ENCODE measurements at places on chromosomes 11 and 22.
A peak's percentile ranks its signal among the peaks of the same experiment; 100 is the strongest.

DNA sequence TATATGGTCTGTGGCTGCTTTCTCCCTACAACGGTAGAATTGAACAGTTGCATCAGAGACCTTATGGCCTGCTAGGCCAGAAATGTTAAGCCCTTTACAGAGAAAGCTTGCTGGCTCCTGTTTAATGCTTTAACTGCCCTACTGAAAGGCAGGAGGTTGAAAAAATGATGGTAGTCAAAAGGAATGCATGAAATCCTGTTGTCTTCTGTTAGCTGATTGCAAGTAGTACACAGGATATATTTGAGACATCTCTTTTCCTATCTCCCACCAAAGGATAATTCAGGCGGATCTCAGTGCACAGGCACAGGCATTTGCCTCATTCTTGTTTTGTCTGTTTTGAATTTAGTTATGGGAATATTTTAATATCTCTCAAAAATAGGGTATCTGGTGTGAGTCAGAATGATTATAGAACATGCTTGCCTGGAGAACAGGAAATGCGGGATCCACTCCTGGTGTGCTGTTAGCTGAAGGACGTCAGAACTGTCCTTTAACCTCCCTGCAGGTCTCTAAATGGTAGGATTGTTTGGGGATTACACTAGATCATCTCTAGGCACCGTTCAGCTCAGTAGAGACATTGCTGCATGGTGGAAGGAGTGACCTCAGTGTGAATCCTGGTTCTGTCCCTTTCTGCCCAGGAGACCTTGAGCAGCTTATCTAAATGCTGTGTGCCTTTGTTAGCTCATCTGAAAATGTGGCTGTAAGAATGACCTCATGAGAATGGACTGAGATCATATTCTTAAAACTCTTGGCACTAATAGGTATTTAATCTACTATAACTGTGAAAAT lies 49.5 kb downstream of the PACS1 start:
- DNase-seq, result no peak

DNA sequence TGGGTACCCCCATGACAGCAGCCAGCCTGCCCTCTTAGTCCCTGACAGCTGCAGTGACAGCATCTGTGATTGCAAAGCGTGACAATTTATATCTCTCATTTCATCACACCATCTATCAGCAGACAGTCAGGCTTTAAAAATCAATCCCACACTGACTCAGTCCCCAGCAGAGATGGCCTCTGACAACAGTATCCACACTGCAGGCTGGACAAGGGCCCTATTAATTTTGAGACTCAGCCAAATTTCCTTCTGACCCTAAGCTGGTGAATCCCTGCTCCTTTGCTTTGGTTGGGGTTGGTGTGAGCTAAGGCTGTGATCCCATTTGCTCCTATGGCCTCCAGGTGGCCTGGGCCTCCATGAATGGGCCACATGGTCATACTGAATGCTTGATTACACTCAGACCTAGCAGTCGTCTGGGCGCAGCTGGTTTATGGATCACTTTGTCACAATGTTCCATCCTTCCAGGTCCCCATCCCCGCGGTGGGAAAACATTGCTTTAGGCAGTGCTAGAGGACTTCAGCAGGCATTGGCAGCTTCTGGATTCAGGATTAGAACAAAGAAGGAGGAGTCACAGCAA lies 68.2 kb upstream of the B3GAT1 start:
- DNase-seq, result no peak

- DNase-seq, result no peak
Measured at GRCh38 chr11:34732831-34733230, 111.9 kb downstream of the EHF start.

GRCh38 chr11:115123641-115124040 lies 380.6 kb downstream of the CADM1 start:
- no peak for DNase-seq

GRCh38 chr11:49995565-49995964 lies 13.2 kb upstream of the OR4C12 start:
- DNase-seq, result peak; percentile 30

DNA sequence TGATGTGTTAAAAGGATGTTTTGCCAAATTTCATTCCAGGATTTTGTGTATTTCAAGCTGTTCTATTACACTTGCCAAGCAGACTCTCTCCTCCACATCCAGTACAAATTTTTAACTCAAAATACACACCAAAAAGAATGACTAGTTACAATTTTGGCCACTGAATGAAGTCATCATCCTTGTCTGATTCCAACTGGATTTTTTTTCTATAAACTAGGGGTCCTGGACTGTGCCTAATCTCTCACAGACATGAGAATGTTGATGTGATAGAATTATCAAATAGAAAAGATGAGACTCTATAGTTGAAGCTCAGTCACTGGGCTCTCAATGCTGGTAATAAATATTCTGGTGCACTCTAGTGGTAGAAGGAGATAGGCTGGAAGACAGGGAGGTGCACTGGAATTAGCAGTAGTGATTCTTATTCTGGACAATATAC lies 85.8 kb downstream of the FANCF start:
- DNase-seq, result no peak

DNA sequence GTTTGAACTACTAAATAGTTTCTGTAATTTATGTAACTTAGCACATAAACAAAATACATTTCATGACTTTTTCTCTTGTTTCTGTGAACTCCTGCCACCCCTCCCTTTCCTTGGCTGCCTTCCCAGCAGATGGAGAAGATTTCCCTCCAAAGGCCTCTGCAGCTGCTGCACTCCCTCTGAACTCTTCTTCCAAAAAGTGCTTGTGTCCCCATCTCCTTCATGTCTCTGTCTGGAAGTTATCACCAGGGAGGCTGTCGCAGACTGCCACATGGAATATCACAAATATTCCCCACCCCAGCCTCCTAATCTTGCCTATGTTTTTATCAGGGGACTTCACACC lies 1068.3 kb downstream of the OPCML start:
- DNase-seq, result no peak

- no peak for DNase-seq
Measured at GRCh38 chr11:20731676-20732215, 62.4 kb downstream of the NELL1 start.

DNA sequence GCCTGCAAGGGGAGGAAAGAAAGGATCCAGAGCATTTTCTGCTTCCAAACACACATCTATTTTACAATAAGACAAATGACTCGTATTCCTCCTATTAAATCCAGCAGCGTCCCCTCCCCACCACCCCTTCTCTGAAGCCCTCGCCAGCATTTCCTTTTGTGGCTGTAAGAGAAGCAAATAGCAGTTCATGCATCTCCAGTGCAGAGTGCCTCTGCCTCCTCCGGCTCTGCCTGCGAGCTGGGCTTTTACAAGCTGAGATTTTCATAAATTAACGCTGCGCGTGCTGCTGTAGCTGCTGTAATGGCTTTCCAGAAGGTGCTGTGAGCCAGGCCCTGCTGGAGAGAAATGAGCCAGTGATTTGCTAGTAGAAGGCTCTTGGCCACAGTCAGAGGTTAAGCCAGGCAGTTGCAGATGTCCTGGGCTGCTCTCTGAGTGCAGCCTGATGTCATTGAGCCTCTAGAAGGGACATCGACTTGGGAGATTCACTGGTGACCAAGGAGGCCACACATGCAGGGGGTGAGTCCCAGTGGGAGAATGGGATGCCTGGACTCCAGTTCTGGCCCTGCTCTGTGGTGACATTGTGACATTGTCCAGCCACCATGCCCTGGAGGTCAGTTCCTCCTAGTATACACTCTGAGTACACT lies 134.5 kb upstream of the NAV2 start:
- DNase-seq, result no peak

DNA sequence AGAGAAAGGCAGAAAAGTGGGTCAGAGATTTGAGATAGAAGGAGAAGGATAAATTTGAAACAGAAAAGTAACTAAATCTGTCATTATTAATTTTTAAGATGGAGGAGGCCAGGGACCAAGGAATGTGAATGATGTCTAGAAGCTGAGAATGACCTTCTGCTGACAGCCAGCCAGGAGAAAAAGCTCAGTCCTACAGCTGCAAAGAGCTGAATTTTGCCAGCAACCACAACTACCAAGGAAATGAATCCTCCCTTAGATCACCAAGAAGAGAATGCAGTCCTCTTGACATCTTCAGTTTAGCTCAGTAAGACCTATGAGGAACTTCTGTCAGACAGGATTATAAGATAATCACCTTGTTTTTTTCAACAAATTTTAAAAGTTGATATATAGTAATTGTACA lies 538.2 kb downstream of the LRRC4C start:
- DNase-seq, result no peak

GRCh38 chr11:115627071-115627470 lies 122.9 kb upstream of the CADM1 start:
- DNase-seq, result no peak

DNA sequence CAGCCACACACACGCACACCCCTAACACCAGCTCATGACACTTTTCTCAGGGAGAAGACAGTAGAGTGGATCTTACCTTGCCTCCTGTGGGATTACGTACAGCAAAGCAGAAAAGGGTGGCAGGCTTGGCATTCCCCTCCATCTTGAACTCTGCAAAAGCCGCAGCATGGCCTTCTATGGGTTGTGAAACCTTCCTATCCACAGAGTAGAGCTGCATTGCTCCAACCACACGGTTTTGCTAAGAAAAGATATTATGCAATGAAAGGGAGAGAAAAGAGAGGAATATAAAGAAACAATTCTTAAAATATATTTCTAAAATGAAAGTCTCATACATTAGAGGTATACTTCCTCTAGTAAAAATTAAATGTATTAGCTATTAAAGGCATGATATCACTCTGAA lies 48.8 kb downstream of the CLTCL1 start:
- DNase-seq, result no peak

GRCh38 chr11:68002938-68003845 lies 705 bp downstream of the UNC93B1 start:
- DNase-seq, result no peak

DNA sequence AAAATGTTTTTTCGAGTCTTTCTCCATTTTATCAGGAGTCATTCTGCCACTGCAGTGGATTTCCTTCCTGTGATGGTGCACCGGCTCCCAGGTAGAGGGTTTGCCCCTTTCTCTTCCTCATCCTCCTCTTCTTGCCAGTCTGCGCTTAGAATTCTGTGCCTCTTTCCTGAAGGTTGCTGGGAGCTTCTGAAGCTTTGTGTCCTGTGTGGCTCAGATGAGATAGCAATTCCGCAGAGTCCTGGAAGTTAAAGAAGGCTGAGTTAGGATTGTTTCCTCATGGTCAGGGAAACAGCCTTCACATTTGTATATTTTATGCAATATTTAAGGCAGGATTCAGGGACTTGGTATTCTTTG lies 264 bp downstream of the BCO2 start:
- DNase-seq, result no peak

DNA sequence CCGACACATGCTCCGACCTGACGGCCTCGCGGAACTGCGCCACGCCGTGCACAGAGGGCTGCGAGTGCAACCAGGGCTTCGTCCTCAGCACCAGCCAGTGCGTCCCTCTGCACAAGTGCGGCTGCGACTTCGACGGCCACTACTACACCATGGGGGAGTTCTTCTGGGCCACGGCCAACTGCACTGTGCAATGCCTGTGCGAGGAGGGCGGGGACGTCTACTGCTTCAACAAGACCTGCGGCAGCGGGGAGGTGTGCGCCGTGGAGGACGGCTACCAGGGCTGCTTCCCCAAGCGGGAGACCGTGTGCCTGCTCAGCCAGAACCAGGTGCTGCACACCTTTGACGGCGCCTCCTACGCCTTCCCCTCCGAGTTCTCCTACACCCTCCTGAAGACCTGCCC lies 26.8 kb downstream of the TECTA start:
- DNase-seq, result no peak

- peak; percentile 65 for DNase-seq
Measured at GRCh38 chr11:65425105-65425970, 2.7 kb downstream of the NEAT1 start.

GRCh38 chr11:62137276-62137861 lies 13.6 kb downstream of the INCENP start:
- DNase-seq, result no peak

DNA sequence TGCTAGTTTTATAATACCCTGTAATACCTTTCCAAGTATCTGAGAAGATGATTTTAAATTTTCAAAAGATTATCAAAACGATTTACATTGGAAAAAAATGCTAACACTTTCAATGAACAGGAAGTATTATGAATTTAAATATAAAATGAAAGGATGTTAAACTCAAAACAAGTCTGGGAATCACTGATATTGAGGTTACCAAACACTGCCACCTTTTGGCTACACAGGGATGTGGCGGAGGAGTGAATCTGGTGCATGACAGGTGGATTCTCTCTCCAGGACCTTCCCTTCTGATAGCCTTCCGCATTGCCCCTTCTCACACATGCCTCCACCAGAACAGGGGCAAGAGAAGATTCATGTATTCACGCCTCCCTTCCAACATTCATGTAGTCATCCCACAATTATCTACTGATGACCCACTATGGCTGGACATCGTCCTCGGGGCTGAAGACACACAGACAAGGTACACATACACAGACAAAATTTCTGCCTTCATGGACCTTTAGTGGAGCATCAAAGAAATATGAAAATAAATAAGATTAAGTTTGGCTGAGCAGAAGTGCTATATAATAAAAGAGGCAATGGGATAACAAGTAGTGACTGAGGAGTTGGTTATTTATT lies 34.7 kb downstream of the ATG16L2 start:
- DNase-seq, result no peak

GRCh38 chr11:12137005-12137690 lies 26.8 kb downstream of the MICAL2 start:
- no peak for DNase-seq

GRCh38 chr11:66112601-66113499 lies 42.8 kb downstream of the PACS1 start:
- no peak for DNase-seq

GRCh38 chr11:35116762-35117640 lies 22.0 kb upstream of the CD44 start:
- DNase-seq, result no peak

GRCh38 chr22:26568207-26568706 lies 21.7 kb downstream of the TPST2 start:
- no peak for DNase-seq

GRCh38 chr11:15471048-15471894 lies 356.5 kb downstream of the INSC start:
- no peak for DNase-seq

- no peak for DNase-seq
Measured at GRCh38 chr11:125942771-125943428, 2.9 kb upstream of the VSIG10L2 start.

GRCh38 chr11:67689178-67689577 lies 14.8 kb upstream of the ALDH3B2 start:
- no peak for DNase-seq

GRCh38 chr11:106249617-106250239 lies 172.3 kb downstream of the AASDHPPT start:
- DNase-seq, result no peak

DNA sequence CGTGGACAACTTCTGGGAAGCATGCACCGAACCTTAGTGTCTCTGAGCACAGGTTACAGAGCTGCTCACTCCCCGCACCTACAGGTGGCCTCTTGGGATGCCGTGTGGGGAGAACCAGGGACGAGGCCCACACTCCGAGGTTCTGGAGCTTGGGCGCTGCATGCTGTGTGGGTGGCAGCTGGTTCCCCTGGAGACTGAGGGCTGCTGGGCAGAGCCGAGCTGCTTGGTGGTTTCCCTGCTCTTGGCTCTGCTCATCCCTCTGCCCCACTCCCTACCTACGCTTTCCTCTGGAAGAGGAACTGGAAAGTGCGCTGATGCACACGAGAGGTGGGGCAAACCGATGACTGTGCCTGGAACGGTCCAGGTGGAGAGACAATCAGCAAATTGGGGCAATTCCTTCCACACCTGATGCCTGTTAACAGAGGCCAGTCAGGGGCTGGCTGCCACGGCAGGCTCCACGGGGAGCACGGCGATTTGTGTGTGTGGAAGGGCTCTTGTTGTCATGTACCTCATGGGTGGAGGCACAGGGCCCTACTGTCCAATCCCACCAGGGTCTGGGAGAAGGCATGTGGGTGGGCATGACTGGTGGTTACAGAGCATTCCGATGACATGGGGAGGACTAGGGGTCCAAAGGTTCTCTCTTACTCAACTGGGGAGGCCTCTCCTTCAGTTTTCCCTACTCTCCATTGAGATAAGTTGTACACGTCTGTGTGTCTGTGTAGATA lies 60.9 kb downstream of the ST14 start:
- no peak for DNase-seq

All from KG1 (cell line).